ENCODE measurements at places on chromosomes 1 and 21.

GRCh38 chr1:25948641-25949040 lies 42.4 kb upstream of the STMN1 start:
- DNase-seq = no peak

DNA sequence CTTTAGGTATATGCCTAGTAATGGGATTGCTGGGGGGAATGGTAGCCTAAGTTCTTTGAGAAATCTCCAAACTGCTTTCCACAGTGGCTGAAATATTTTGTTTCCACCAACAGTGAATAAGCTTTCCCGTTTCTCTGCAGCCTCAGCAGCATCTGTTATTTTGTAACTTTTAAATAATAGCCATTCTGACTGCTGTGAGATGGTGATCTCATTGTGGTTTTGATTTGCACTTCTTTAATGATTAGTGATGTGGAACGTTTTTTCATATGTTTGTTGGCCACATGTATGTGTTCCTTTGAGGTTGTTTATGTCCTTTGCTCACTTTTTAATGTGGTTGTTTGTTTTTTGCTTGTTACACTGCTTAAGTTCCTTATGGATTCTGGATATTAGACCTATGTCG lies 237.4 kb downstream of the CENPF start:
- no peak for DNase-seq

- DNase-seq = no peak
Observed at GRCh38 chr21:46667741-46668380, 32.4 kb downstream of the PRMT2 start.

- DNase-seq = no peak
Observed at GRCh38 chr1:110250008-110250407, 39.9 kb downstream of the KCNC4 start.

GRCh38 chr1:11156441-11156840 lies 32.7 kb upstream of the ANGPTL7 start:
- no peak for DNase-seq

- no peak for DNase-seq
Observed at GRCh38 chr1:51861669-51862068, 16.9 kb downstream of the NRDC start.

Data from posterior cingulate gyrus (tissue), 11 donors.